ENCODE measurements at places on chromosomes 11 and 22.

DNA sequence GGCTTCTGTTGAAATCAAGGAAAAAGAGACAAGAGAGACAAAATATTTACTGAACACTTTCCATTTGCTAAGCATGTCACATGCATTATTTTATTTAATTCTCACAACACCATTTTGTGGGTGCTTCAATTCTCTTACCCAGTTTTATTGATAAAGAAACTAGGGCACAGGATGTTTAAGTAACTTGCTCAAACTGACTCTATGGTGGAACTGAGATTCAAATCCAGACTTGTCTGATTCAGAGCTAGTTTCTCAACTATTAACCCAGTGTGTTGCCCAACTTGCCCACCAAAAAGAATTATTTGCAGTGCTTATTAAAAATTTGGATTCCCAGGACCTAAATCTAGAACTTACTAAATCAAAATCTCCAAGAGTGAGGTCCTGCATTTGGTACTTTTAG, 21.5 kb upstream of the MSANTD4 start:
- no peak for DNase-seq

- no peak for DNase-seq
Observed at GRCh38 chr22:20051927-20052308, 28.1 kb upstream of the DGCR8 start.

GRCh38 chr11:43907028-43907975, 26.7 kb downstream of the ALKBH3 start:
- DNase-seq = no peak

GRCh38 chr11:111246956-111247355, 1.4 kb downstream of the POU2AF2 start:
- DNase-seq = no peak

DNA sequence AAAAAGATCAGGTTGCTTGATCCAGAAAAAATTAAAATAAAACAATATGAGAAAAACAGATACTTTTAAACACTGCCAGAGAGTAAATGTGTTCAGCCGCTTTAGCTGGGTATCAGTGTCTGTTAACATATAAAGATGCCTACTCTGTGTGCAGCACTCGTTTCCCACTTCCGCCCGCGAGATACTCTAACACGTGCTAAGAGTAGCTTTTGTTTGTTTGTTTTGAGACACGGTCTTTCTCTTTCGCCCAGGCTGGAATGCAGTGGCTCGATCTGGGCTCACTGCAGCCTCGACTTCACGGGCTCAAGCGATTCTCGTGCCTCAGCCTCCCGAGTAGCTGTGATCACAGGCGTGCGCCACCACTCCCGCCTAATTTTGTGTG, 531 bp upstream of the MEN1 start:
- no peak for DNase-seq

- DNase-seq = no peak
Observed at GRCh38 chr11:17651681-17652080, 67.7 kb upstream of the MYOD1 start.

GRCh38 chr11:73306069-73306841, 1.8 kb upstream of the ARHGEF17 start:
- no peak for DNase-seq

GRCh38 chr11:134513585-134514120, 101.6 kb upstream of the B3GAT1 start:
- DNase-seq = no peak

GRCh38 chr22:39251762-39252460, 7.1 kb upstream of the PDGFB start:
- no peak for DNase-seq

DNA sequence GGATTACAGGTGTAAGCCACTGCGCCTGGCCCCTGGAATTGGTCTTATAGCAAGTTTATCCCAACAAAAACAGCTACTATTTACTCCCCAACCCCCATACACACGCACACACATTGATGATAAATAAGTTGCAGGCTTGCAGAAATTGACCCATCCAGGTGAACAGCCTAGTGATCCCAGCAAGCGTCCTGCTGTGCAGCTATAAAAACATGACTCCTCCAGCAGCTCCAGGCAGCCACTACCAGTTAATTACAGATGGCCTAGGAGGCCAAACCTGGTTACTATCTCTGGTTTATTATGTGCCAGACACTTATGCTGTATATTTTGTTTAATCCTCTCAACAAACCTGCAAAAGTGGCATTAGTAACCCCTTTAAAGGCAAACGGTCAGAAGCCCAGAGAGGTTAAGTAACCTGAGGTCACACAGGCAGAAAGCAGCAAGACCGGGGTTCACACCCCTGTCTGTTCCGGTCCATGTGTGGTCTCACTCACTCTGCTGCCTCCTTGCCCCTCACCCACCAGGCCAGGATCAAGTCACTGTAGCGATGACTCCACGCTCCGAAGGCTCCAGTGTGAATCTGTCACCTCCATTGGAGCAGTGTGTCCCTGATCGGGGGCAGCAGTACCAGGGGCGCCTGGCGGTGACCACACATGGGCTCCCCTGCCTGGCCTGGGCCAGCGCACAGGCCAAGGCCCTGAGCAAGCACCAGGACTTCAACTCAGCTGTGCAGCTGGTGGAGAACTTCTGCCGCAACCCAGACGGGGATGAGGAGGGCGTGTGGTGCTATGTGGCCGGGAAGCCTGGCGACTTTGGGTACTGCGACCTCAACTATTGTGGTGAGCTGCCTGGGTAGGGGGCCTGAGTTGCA, 6.6 kb downstream of the F2 start:
- DNase-seq = no peak

Measured in stimulated activated CD4-positive, alpha-beta T cell treated with anti-CD3 and anti-CD28 coated beads, Interleukin-1b, Interleukin-23, amount 100 ng/mL, for 24 hours (primary cell).